M059J (cell line): ENCODE measurements at places on chromosomes 6 and 20. TPM values are rescaled to one million over a fixed set of nuclear protein-coding genes. Genes with fewer than 3 reads are reported as not detected.

Gene LHFPL5
- not detected in 2 replicates for total RNA-seq

Gene LINC00237
- not detected in 2 replicates for total RNA-seq

Gene ZBTB12
- total RNA-seq: 0.76 and 2.3 TPM in 2 replicates

Gene RAET1G
- 19.7 and 20.6 TPM in 2 replicates for total RNA-seq

Gene SIRPD
- not detected in 2 replicates for total RNA-seq

Gene SLC22A16
- total RNA-seq: 0.42 TPM in 1 of 2 replicates, not detected in the other

Gene MOG
- total RNA-seq: not detected in 2 replicates
